IPS DF 6.9 (cell line): ENCODE measurements at places on chromosomes 4 and X.

- no peak overlapping the region for H3K27ac ChIP-seq
- H3K27me3 ChIP-seq: no peaks in the 10 kb centered on the region
- H3K4me3 ChIP-seq: no peak overlapping the region
- DNase-seq: no peak
- H3K4me1 ChIP-seq: no peaks in the 10 kb centered on the region
These were observed 77.8 kb downstream of the CD38 start for GRCh38 chr4:15855804-15856475.

- no peaks in the 10 kb centered on the region; the same call in 1 of the 2 replicates for H3K4me1 ChIP-seq
- H3K27ac ChIP-seq: no peak overlapping the region
- no peak for DNase-seq
- H3K36me3 ChIP-seq: no peaks in the 10 kb centered on the region
- H3K4me3 ChIP-seq: no peak overlapping the region
These were observed 77.3 kb upstream of the MSX1 start for GRCh38 chr4:4781936-4782707.

- no peak overlapping the region for H3K27ac ChIP-seq
- H3K4me1 ChIP-seq: peaks cover 2% of the 10 kb centered on the region; the same call in 1 of the 2 replicates
- peak overlapping the region; percentile 89; the same call in 1 of the 2 replicates for H3K4me3 ChIP-seq
- DNase-seq: no peak
These were observed 982 bp downstream of the PDLIM5 start for GRCh38 chr4:94452476-94453371.

DNA sequence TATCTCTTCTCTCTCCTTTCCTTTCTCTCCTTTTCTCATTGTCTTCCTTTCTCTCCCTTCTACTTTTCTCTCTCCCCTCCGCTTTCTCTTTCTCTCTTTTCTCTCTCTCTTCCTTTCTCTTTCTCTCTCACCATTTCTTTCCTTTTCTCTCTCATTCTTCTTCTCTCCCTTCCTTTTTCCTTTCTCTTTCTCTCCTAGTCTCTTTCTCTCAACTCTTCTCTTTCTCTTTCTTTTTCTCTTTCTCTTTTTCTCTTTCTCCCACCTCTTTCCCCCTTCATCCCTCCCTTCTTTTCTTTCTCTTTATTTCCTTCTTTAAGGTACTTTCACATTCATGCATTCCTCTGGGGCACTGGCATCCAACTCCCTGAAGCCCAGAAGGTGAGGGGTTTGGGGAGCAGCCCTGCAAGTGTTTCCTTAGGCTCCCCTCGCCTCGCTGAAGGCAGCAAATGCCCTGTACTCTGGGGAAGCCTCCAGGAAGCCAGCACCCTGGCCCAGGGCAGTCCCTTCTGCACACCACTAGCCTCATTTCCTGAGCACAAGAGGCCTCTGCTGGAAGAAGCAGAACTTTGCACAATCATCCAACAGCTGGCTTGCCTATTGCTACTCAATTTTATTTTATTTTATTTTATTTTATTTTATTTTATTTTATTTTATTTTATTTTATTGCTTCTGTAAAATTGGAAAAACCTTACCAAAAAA is 124.2 kb downstream of the NFKB1 start:
- H3K36me3 ChIP-seq: no peaks in the 10 kb centered on the region
- H3K4me3 ChIP-seq: no peak overlapping the region
- H3K4me1 ChIP-seq: peaks cover under 1% of the 10 kb centered on the region; the same call in 1 of the 2 replicates
- H3K27ac ChIP-seq: no peak overlapping the region
- no peak for DNase-seq

DNA sequence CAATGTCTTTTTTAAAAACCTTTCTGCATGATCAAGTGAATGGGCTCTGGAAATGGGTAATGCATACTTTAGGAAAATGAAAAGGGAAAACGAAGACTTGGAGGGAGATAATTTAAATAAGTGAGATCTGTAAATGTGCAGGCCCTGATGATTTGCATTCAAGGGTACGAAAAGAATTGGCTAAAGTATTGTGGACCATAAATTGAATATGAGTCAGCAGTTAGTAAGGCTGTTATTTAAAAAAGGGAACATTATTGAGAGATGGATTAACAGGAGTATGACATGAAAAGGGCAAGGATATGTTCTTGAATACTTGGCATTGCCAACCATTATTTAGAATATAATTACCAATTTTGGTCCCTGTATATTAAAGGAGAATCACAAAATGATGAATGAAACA is 125.5 kb downstream of the GPAT3 start:
- no peaks in the 10 kb centered on the region for H3K4me1 ChIP-seq
- H3K4me3 ChIP-seq: no peak overlapping the region
- H3K27me3 ChIP-seq: no peaks in the 10 kb centered on the region
- no peak for DNase-seq

DNA sequence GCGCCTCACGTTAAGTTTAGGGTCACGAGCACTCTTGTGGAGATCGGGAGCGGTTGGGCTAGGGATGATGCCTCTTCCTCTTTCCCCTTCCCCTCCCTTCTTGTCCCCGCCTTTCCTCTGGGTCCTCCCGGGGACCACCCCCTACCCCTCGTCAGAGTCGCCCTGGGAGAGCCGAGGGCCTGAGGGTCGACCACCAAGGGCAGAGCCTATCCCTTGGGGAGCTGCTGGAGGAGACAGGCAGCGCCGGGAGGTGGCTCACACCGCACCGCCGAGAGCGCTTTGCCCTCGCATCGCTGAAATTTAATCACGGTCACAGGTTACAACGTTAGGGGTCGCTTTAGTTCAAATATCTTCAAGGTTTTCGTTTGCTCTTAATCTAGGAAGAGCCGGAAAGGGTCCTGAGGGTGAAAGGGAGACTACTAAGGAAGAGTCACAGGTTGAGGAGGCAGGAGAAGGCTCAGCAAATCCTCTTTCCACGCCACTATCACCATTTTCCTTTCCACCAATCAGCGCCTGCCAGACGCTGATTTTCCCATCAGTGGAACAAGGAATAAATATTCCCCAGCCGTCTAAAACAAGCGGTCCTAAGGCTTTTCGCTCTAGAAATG is 528 bp upstream of the SNCA start:
- DNase-seq: peak; percentile 25
- peak overlapping the region; percentile 62; the same call in 1 of the 2 replicates for H3K4me3 ChIP-seq
- no peaks in the 10 kb centered on the region for H3K4me1 ChIP-seq
- no peak overlapping the region for H3K27ac ChIP-seq

GRCh38 chrX:50117476-50117875 is 83.3 kb downstream of the AKAP4 start:
- H3K36me3 ChIP-seq: no peaks in the 10 kb centered on the region
- no peak overlapping the region for H3K4me3 ChIP-seq
- H3K27me3 ChIP-seq: no peaks in the 10 kb centered on the region
- no peaks in the 10 kb centered on the region for H3K4me1 ChIP-seq

GRCh38 chr4:42396361-42396751 is 932 bp upstream of the SHISA3 start:
- no peaks in the 10 kb centered on the region for H3K36me3 ChIP-seq
- peak overlapping the region; percentile 3; the same call in 1 of the 2 replicates for H3K4me3 ChIP-seq
- H3K27ac ChIP-seq: no peak overlapping the region
- peaks cover 34% of the 10 kb centered on the region for H3K27me3 ChIP-seq
- H3K4me1 ChIP-seq: peaks cover 2% of the 10 kb centered on the region; the same call in 1 of the 2 replicates

- H3K4me3 ChIP-seq: no peak overlapping the region
- H3K27ac ChIP-seq: no peak overlapping the region
- DNase-seq: no peak
- no peaks in the 10 kb centered on the region for H3K36me3 ChIP-seq
- no peaks in the 10 kb centered on the region for H3K27me3 ChIP-seq
These were observed 114.3 kb downstream of the SH3BGRL start for GRCh38 chrX:81316163-81316562.

- H3K4me1 ChIP-seq: no peaks in the 10 kb centered on the region
- H3K27me3 ChIP-seq: no peaks in the 10 kb centered on the region
- no peak overlapping the region for H3K4me3 ChIP-seq
- H3K27ac ChIP-seq: no peak overlapping the region
These were observed 609.5 kb upstream of the FAT1 start for GRCh38 chr4:187333151-187333550.

- no peaks in the 10 kb centered on the region for H3K4me1 ChIP-seq
- H3K4me3 ChIP-seq: no peak overlapping the region
- H3K36me3 ChIP-seq: no peaks in the 10 kb centered on the region
- no peak overlapping the region for H3K27ac ChIP-seq
- H3K27me3 ChIP-seq: no peaks in the 10 kb centered on the region
These were observed 57.8 kb downstream of the AFM start for GRCh38 chr4:73539386-73539785.

DNA sequence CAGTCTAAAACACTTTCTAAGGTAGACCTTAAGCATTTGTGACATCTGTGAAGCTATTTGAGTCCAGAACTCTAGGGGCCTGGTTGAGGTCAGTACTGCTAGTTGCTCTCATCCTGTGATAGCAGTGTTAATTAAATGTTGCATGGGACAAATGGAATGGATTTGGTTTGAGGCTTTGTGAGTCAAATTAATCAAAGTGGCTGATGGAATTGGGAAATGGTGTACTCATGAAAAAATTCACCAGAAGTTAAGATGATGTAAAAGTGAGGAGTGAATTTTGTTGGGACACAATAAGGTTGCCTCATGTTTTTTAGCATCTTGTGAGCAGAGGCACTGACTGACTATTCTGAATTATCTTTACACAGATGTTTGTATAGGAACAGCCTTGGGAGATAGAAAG is 99.2 kb upstream of the ARSJ start:
- H3K4me1 ChIP-seq: no peaks in the 10 kb centered on the region; the same call in 1 of the 2 replicates
- no peaks in the 10 kb centered on the region for H3K36me3 ChIP-seq
- no peak overlapping the region for H3K27ac ChIP-seq
- no peak overlapping the region for H3K4me3 ChIP-seq
- no peaks in the 10 kb centered on the region for H3K27me3 ChIP-seq
- no peak for DNase-seq

DNA sequence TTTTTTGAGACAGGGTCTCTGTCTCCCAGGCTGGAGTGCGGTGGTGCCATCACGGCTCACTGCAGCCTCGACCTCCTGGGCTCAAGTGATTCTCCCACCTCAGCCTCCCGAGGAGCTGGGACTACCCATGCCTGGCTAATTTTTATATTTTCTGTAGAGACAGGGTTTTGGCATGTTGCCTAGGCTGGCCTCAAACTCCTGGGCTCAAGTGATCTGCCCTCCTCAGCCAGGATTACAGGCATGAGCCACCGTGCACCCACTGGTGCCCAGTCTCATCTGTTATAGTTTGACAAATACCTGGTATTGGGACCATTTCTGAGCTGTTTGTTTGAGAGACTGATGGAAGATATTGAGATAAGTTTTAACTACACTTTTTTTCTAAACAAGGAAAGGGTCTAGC is 57.5 kb upstream of the SMIM10 start:
- no peak overlapping the region for H3K4me3 ChIP-seq
- no peaks in the 10 kb centered on the region for H3K4me1 ChIP-seq
- no peaks in the 10 kb centered on the region for H3K36me3 ChIP-seq

DNA sequence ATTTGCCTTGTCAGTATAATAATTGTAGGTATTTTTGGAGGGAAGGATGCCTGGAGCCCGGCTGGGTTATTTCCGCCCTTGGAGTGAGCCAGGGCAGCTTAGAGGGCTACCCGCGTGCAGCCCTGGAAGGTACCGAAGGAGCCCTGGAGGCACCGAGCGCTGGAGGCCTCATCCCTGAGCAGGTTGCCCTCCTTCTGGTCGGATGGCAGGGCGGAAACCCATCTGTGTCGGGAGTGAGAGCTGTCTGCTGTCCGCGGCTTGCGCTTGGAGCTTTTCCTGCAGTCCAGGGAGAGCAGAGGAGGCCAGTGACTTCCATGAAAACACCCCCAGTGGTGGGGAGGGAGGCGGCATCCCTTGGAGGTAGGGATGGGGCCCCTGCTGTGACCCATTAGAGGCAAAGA is 122.1 kb downstream of the TBL1X start:
- H3K36me3 ChIP-seq: no peaks in the 10 kb centered on the region
- no peaks in the 10 kb centered on the region for H3K4me1 ChIP-seq
- DNase-seq: no peak
- H3K4me3 ChIP-seq: no peak overlapping the region
- H3K27ac ChIP-seq: no peak overlapping the region
- no peaks in the 10 kb centered on the region for H3K27me3 ChIP-seq

- H3K4me3 ChIP-seq: no peak overlapping the region
- no peaks in the 10 kb centered on the region for H3K4me1 ChIP-seq
- H3K36me3 ChIP-seq: no peaks in the 10 kb centered on the region
- no peak overlapping the region for H3K27ac ChIP-seq
- H3K27me3 ChIP-seq: no peaks in the 10 kb centered on the region
- no peak for DNase-seq
These were observed 287.9 kb upstream of the PUDP start for GRCh38 chrX:7435822-7436221.

DNA sequence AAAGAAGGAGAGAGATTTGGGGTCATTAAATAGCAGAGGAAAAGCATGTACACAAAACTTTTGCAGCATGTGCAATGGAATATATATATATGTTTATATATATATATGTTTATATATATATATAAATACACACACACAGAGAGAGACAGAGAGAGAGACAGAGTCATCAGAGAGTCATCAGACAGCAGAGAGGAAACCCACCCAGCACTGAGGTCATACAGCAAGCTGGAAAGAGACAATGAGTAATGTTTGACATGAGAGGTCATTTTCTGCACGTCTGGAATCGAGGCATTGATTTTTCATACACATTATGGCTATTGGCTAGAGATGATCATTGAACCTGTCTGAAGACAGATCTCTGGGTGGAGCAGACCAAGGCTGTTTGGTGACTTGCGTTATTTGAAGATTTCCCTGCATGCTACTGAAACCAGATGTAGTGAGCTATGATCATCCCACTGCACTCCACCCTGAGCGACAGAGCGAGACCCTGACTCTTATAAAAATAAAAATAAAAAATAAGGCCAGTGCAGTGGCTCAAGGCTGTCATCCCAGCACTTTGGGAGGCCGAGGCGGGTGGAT is 48.8 kb upstream of the SHOX start:
- no peak overlapping the region for H3K4me3 ChIP-seq
- no peaks in the 10 kb centered on the region for H3K36me3 ChIP-seq
- H3K27ac ChIP-seq: no peak overlapping the region
- H3K27me3 ChIP-seq: no peaks in the 10 kb centered on the region
- DNase-seq: no peak

- H3K27me3 ChIP-seq: no peaks in the 10 kb centered on the region
- DNase-seq: no peak
- no peaks in the 10 kb centered on the region for H3K36me3 ChIP-seq
- H3K4me3 ChIP-seq: no peak overlapping the region
- no peaks in the 10 kb centered on the region for H3K4me1 ChIP-seq
These were observed 111.3 kb downstream of the KLHL8 start for GRCh38 chr4:87109121-87109520.

DNA sequence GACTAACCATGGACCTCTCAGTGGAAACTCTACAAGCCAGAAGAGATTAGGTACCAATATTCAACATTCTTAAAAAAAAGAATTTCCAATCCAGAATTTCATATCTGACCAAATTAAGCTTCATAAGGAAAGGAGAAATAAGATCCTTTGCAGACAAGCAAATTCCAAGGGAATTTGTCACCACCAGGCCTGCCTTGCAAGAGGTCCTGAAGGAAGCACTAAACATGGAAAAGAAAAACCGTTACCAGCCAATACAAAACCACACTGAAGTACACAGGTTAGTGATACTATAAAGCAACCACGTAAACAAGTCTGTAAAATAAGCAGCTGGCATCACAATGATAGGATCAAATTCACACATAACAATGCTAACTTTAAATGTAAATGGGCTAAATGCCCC is 156.6 kb downstream of the FAM13A start:
- no peaks in the 10 kb centered on the region for H3K27me3 ChIP-seq
- H3K4me1 ChIP-seq: no peaks in the 10 kb centered on the region
- H3K36me3 ChIP-seq: no peaks in the 10 kb centered on the region; the same call in 1 of the 2 replicates
- H3K4me3 ChIP-seq: no peak overlapping the region

- H3K4me3 ChIP-seq: no peak overlapping the region
- H3K27me3 ChIP-seq: no peaks in the 10 kb centered on the region
- no peaks in the 10 kb centered on the region for H3K4me1 ChIP-seq
- DNase-seq: no peak
These were observed 17.6 kb downstream of the THAP9 start for GRCh38 chr4:82918091-82918490.
